ENCODE measurements at places on chromosomes 5 and 9. TPM values are rescaled to one million over a fixed set of nuclear protein-coding genes. Genes with fewer than 3 reads are reported as not detected.

- DNase-seq: no peak
Observed at GRCh38 chr9:121987314-121987713, 105.8 kb downstream of the TTLL11 start.

The PAIP1 gene
- polyA plus RNA-seq: 88.3 TPM

GRCh38 chr9:14433351-14434157, 119.6 kb upstream of the NFIB start:
- DNase-seq: peak; percentile 71

- no peak for DNase-seq
Observed at GRCh38 chr5:95845391-95845790, 22.9 kb upstream of the GLRX start.

The LCN10 gene
- polyA plus RNA-seq: 20.2 TPM

GRCh38 chr9:16637911-16638310, 232.6 kb downstream of the BNC2 start:
- DNase-seq: no peak

The PCDHA8 gene
- polyA plus RNA-seq: 0.03 TPM

The BNC2 gene
- polyA plus RNA-seq: 4.6 TPM

The ADAMTS13 gene
- 7.8 TPM for polyA plus RNA-seq

DNA sequence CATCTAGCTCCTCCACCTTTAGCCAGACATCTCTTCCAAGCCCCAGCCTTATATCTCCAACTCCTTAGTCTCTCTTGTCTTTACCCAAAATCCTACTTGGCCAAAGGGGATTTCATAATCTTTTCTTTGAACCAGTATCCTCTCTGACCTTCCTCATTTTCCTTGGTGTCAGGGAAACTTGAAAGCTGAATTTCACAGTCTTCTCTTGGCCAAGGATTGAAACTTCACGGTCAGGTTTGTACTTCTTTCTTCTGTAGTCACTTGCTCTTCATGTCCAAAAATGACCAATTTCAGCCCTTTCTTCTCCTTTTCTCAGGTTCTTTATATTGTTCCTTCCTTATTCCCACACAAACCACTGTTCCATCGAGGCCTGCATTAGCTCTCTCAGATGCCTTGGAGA, 473.7 kb upstream of the KLF4 start:
- DNase-seq: no peak

The ZFP37 gene
- 3.3 TPM for polyA plus RNA-seq

The IFNA4 gene
- not detected for polyA plus RNA-seq

DNA sequence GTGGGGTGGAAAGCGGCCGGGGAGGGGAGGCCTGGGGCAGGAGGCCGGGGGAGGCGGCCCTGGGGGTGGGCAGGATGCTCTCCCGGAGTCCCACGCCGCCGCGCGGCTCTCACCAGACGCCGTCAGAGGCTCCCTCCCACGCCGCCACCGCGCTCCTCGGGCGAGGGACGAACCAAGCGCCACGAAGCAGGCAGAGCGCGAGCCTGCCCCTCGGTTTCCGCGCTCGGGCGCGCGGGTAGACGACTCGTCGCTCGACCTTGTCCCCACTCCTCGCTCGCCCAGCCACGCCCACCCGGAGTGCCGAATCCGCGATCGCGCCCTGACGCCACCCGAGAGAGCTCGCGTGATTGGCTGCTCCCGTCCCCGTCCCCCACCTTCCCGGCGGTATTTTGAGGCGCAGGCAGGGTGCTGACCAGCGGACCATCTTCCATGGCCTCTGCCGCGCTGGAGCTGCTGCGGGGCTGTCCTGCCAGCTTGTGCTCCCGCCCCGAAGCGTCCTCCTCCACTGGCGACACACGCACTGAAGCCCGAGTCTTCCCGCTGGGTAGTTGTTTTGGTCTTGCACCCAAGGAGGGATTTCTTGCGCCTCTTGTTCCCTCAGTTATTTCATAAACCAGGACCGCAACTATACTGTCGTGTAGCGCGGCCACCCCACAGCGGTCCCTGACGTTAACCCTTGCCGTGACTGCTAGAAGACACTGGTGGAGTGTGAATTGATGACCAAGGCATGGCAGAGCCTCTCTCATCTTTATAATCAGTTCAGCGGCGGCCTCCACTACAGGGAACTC, at the start of gene GNE:
Gene GNE, minus strand, starts transcription at position 241 of the 788 bp plus-strand sequence. CDS start 9,093 bp downstream, outside the sequence.
- DNase-seq: peak; percentile 88

DNA sequence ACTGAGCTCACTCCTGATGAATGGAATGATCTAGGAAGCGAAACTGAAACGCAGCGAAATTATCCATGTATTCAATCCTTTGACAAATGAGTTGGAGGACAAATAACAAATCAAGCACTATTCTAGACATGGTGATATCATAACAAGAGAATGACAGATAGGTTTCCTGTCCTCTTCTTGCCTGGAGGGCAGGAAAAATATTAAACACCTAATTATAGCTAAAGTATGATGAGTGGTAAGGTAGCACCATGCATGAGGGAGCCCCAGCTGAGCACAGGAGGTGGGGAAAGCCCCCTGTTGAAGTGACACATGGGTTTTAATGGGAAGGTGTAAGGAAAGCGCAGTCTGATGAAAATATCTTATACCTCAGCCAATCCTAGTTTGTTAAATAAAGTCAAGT, 225.2 kb downstream of the NPR3 start:
- DNase-seq: no peak

- no peak for DNase-seq
Observed at GRCh38 chr5:118461436-118461835, 526.9 kb downstream of the DTWD2 start.

DNA sequence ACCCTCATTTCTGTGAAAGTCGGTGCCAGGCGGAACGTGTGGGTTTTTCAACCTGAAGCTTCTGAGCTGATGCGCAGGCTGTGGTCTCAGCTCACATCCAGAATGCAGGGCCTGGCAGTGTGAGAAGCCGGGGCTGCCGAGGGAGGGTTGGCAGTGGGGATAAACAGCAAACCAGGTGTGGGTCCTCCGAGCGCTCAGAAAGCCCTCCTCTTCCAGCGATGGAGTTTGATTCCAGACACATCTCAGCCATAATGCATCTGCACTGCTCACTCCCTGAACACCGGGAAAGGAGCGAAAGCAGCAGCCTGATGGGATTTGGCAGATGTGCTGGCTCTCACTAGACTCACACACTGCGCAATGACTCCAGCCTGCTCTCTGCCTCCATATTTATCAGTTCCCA, 280.1 kb downstream of the HSPA4 start:
- no peak for DNase-seq

- no peak for DNase-seq
Observed at GRCh38 chr9:95171596-95171995, 145.9 kb downstream of the FANCC start.

DNA sequence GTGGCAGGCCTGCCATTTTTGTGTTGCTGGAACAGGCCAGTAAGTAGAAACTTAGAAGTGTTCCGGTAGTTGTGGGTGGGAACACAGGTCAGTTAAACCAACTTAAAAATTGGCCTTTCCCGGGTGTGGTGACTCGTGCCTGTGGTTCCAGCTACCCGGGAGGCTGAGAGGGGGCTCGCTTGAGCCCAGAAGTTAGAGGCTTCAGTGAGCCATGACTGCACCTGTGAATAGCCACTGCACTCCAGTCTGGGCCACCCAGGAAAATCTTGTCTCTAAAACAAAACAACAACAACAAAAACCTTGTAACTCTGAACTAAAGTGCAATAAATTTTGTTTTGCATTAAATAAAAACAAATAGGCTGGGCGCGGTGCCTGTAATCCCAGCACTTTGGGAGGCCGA, 1.4 kb upstream of the NHP2 start:
- no peak for DNase-seq

- no peak for DNase-seq
Observed at GRCh38 chr9:133994353-133995011, 2.4 kb upstream of the VAV2 start.

GRCh38 chr5:55540525-55540924, 5.8 kb upstream of the PLPP1 start:
- DNase-seq: no peak

The PCDHGA1 gene
- polyA plus RNA-seq: 0.58 TPM

The LPCAT1 gene
- 27.6 TPM for polyA plus RNA-seq

DNA sequence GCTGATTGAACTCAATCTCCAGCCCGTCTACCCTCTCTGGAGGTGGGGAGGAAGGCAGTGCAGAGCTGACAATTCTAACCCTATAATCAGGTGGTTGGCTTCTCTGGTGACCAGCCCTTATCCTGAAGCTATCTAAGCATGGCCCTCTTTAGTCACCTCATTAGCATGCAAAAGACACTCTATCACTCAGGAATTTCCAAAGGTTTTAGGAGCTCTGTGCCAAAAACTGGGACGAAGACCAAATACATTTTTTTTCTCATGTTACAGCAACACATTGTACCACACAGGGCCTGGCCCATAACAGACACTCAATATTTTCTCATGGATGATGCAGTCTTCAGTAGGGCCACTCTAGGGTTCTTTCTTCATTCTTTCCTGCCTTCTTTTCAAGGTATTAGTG, 118.8 kb upstream of the VLDLR start:
- DNase-seq: no peak

The GPR107 gene
- polyA plus RNA-seq: 33.4 TPM

GRCh38 chr9:32516241-32516640, 9.8 kb downstream of the RIGI start:
- DNase-seq: no peak

The PCDHAC1 gene
- polyA plus RNA-seq: 0.04 TPM

GRCh38 chr9:112556497-112557442, 70.1 kb downstream of the KIAA1958 start:
- no peak for DNase-seq

GRCh38 chr9:70028287-70028686, 15.4 kb upstream of the MAMDC2 start:
- no peak for DNase-seq

- DNase-seq: no peak
Observed at GRCh38 chr5:128097781-128098180, 14.2 kb downstream of the SLC12A2 start.

DNA sequence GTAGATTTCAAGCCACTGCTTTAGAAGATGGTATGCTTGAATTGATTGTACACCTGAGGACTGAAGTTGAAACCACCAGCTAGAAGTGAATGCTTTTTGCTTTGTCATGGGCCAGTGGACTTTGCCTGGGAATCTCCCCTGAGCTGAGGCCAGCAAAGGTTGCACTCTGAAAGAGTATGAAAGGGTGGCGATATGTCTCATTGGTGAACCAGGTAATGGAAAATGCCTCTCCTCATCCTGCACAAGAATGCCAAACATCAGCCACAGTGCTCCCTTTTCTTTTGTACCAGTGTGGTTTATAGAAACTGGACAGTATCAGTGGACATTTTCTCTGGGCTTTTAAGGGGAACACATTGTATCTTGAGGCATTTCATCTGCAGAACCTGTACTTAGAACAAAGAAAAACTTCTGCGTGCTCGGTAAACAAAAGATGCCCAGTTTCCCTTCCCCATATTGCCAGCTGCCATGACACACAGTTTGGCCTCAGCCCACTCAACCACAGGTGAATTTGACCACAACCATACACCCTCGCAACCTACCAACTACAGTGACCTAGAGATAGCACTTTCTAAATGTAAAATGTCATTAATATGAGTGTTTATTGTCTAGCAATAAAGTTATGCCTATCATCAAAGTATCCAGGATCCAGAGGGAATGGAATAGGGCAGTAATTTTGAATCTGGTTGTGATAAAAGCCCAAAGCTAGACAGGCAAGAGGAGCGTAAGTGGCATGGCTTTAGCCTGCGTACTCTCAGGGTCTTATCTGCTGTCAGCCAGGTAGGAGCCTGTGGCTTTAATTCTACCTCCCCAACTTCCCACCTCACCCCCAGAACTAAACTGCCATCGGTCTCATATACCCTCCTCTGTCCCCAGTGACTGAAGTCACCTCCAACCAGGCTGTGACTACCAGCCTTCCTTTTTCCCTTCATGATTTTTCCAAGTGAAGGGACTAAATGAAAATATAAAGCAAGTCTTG, 79.5 kb upstream of the LHFPL2 start:
- DNase-seq: no peak

DNA sequence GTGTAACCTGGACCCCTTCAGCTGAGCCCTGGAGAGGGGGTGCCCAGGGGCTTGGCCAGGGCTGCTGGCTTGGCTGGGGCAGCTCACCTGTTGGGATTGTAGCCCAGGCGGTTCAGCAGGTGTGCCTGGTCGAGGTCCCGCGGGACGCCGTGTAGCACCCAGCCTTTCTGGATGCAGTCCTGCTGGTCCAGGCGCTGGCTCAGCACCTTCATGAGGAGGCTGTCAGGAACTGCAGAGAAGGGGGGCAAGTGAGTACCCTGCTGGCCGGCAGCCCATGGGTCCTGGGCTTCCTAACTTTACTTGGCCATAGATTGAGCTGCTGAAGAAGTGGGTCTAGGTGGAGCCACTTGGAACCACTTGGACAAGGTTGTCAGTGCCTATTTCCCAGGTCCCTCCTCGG, 85.5 kb downstream of the AK8 start:
- no peak for DNase-seq

The MYOZ3 gene
- polyA plus RNA-seq: 13.7 TPM

GRCh38 chr9:27586304-27586703, 13.0 kb upstream of the C9orf72 start:
- no peak for DNase-seq

The RNF180 gene
- polyA plus RNA-seq: 1.6 TPM

DNA sequence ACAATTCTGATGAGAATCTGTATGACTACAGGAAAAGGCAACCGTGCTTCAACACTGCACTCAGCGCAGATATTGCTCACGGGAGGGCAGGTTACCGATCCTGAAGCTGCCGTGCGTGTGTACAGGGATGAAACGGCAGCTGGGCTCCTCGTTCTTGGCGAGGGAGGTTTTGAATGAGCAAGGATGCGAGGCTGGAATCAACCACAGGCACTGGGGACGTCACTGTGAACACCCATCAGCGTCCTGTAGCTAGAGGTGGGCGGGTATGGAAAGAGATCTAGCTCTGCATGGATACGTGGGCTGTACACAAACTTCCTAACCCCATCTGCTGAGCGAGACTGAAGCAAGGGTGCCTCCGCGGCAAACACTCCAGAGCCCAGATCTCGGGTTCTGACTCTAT, 84.3 kb upstream of the COL5A1 start:
- DNase-seq: no peak

DNA sequence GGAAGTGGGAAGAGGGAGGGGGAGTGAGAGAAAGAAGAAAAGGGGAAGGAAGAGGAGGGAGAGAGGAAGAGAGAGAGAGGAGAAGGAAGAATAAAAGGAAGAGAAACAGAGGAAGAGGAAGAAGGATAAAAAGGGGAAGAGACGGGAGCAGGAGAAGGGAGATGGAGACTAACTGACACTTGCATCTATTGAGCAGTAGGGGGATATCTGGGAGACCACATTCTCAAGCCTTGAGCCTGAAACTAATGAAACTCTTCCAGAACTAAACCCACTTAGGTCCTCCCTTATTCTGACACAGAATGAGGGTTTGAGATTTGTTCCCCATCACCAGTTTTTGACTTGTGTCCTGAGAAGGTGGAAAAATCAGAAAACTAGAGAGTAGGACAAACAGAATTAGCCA, 533.3 kb downstream of the CDH12 start:
- no peak for DNase-seq

GRCh38 chr9:131697908-131698617, 41.8 kb downstream of the RAPGEF1 start:
- no peak for DNase-seq

- no peak for DNase-seq
Observed at GRCh38 chr9:136239135-136239982, 6.3 kb downstream of the QSOX2 start.

- DNase-seq: no peak
Observed at GRCh38 chr5:139468421-139468931, 2.3 kb upstream of the SMIM33 start.
